ENCODE measurements at places on chromosomes 7 and 10.

DNA sequence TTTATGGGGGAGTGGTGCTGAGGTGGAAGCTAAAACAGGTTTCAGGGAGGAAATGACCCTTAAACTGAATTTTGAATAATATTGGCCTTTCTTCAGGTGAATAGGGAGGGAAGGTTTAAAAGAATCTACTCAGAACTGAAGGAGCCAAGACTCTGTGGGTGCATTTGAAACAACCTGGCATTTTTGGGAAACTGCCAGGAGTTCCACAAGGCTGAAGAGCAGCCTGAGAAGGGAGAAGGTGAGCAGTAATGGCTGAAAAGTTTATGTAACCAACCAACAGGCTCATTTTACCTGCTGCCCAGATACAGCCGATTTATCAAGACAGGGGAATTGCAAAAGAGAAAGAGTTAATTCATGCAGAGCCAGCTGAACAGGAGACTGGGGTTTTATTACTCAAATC, 4.0 kb upstream of the PANK1 start:
- DNase-seq = no peak

GRCh38 chr10:86876748-86877147, 80.7 kb downstream of the MMRN2 start:
- peak; percentile 29 for DNase-seq

DNA sequence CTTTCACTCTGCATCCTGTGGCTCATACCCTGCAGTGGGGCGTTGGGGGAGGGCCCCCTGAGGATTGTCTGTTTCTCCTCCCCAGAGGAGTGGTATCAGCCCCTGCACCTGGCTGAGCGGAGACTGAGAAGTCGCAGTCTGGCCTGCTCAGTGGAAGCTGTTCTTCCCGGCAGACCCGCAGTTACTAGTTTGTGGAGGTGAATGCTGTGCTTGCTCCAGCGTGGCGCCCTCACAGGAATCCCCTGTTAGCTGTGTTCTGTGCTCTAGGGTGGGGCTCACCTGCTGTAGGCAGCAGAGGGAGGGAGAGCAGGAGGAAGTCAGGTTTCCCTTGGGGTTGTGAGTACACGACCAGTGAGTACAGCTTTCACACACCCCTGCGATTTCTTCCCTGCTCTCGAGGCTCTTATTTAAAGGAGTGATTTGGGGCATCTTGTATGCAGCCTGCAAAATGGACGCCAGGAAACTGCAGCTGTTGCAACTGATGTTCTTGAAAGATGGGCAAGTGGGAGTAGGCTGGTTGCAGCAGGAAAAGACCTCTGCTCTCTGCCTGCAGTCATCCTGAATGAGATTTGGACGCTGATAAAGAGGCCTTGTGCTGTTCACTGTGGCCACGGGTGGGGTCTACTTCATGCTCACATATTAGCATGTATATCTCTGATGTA, 66.4 kb downstream of the HK1 start:
- no peak for DNase-seq

- DNase-seq = peak; percentile 57
Observed at GRCh38 chr7:5636914-5637313, 144.5 kb downstream of the RNF216 start.

GRCh38 chr7:134692344-134692705, 45.7 kb downstream of the BPGM start:
- DNase-seq = no peak

DNA sequence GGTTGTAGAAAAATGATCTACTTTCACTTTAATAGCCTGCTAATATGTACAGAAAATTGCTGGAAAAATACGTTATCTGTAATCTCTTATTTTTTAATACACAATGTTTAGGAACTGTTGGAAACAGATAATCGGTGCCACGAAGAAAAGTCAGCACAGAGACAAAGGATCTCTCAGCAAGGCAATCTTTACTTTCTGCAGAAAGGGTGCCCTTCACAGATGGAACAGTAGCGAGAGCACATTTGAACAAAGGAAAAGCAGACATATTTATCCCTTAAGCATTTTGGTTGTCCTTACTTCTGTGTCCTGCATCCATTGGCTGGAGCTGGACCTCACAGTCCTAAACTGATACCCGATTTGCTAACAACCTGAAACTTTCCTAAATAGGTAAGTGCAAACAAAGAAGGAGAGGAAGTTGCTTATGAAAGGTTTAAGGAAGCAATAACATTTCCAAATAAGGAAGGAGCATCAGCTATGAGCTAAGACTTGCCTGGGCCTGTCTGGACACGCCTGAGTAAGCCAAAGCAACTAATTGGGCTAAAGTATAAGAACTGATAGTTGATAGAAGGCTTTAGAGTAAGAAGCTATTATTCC, 640.0 kb downstream of the SH2D4B start:
- DNase-seq = no peak

DNA sequence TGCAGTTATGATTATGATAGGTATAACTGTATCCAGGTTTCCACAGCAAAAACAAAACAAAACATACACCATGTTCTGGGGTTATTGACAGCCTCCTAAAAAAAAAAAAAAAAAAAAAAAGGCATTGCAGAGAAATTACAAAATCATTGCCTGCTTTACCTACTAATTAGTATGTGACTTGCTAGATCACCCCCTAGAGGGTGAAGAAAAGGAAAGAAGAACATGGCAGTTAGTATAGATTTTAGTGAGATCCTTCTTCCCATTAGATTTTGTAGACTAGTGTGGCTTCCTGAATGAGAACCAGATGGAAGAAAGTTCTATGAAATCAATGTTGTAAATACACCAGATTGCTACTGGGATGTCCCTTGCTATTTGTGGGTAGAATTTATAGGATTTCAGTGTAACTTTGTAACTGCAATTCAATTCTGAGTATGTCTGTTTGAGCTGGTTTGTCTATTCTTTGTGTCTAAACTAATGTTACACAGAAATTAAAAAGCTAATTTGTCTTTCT, 24.0 kb upstream of the AGBL3 start:
- DNase-seq = no peak

DNA sequence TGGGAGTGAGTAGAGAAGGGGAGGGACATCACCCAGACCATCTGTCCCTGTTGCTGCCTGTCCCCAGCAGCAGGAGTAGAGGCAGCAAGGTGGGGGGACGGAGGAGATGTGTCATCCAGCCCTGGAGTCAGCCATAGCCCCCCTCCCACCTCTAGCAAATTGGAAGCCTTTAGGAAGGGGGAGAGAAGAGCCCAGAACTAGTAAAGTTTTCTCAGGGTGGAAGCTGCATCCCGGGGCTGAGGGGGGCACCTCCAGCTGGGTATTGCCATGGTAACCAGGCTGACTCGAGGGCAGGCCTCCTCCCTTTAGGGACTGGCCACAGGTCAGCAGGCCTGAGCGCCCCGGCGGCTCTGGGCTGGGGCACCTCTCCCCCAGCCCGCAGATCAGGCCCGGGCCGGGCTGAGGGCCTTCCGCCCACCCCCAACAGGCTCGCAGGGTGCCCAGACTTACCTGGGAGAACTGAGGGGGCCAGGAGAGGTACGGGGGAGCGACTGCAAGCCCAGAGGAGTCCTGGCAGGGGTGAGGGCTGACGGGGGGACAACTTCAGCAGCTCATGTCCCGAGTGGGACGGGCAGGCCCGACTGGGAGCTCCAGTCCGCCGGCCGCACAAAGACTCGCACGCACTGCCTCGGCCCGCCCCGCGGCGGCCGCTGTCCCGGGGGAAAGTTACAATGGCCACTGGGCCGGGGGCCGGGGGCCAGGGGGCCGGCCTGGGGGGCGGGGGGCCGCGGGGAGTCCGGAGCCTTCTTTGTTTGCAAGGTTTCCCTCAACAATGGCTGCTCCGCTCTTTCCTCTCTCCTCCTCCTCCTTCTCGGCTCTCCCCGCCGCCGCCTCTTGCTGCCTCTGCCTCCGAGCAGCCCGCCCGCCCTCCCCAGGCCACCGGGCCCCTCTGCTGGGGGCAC, 6.0 kb downstream of the LDB1 start:
- DNase-seq = no peak

DNA sequence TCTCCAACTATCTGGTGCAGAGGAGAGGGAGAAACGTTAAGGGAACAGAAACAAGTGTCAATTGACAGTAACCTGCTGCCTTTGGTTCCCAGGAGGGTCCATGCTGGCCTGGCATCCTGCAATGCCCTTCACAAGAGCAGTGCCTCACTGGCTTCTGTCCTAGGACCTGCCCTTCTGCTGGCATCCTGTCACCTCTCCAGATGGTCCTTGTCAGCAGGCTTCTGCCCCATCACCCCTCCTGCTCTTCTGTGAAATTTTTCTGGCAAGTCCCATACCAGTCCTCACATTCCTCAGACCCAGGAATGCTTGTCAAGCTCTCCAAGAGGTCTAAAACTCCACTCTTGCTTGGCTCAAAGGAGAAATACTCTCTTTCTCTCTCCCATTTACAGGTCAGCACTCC, 34.2 kb downstream of the C10orf67 start:
- no peak for DNase-seq

Measured in pulmonary artery endothelial cell (primary cell).